ENCODE measurements at places on chromosomes 5 and 9.
A peak's percentile ranks its signal among the peaks of the same experiment; 100 is the strongest.

DNA sequence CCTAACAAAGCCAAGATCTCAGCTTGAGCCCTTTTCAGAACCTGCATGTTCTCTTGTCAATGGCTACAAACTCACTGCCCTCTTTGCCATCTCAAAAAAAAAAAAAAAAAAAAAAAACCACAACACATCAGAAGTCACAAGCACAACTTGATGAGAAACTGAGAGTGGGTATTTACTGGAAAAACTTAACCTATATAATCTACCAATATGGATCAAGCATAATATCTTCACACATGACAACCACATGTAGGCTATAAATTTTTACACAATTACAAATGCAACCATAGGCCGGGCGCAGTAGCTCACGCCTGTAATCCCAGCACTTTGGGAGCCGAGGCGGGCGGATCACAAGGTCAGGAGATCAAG lies 9.0 kb downstream of the MTMR12 start:
- DNase-seq, result no peak

GRCh38 chr5:39566891-39567290 lies 142.1 kb upstream of the DAB2 start:
- DNase-seq, result no peak

DNA sequence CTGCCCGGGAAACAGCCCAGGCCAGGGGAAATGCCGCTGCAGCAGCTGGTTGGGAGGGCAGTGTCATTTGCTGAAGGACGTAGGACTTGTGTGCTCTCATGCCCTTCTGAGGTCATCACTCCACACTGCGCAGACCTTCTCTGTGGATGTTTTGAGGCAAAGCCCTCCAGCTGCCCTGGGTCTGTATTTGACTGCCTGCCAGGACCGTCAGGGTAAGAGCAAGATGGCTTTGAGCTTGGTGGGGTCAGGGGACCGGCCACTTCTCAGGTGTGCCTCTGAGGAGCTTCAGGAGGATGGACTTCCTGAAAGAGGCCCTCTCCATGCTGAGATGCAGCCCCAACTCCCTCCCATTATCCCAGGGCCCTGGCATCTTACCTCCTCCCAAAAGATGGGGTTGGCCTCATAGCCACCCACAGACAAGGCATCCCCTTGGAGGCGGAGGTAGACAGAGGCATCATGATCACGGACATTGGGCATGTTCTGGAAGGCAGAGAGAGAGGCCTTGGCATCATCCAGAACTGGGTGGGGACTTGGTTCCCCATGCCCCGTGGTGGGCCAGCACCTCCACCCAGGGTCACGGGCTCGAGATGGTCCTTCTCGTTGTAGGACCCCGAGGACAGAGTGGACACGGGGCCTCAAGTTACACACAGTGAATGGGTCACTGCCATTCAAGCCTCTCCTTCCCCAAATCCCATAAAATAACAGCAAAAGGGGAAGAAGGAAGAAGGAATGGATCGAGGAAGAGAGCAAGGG lies 19.4 kb downstream of the SARDH start:
- no peak for DNase-seq

DNA sequence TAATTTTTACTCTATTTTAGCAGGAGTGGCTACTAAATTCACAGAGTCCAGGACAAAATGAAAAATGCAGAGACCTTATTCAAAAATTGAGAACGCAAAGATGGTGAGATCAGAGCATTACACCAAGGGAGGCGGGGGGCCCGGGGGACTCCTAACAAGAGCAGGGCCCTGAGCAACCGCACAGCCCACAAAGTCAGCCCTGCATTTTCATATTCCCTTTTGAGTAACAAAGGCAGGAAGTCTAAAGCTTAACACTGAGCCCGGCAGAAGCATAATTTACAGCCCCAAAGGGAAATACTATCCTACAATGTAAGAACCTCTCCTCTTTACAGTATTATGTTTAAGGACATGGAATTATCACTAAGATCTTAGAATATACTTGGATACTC lies 69.4 kb downstream of the TLE1 start:
- no peak for DNase-seq

- DNase-seq, result no peak
Measured at GRCh38 chr5:6135977-6136376, 242.4 kb downstream of the MED10 start.

DNA sequence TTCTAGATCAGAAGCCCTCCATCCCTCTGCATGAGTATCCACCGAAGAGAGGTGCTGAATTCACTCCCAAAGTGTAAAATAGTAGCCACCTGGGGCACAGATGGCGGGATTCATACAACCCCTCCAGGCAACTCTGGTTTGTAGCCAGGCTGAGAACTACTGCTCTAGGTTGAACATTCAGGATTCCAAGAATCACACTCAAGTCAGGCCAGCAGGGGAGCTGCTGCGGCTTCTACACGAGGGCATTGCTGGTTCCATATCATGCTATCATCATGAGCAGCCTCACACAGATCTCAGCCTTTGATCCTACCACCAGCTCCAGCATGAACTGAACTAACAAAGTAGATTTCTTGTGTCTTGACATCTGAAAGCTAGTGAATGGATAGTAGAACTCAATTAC lies 367.9 kb downstream of the DIRAS2 start:
- DNase-seq, result peak; percentile 24

GRCh38 chr5:135323227-135323626 lies 75.8 kb downstream of the MACROH2A1 start:
- DNase-seq, result no peak

DNA sequence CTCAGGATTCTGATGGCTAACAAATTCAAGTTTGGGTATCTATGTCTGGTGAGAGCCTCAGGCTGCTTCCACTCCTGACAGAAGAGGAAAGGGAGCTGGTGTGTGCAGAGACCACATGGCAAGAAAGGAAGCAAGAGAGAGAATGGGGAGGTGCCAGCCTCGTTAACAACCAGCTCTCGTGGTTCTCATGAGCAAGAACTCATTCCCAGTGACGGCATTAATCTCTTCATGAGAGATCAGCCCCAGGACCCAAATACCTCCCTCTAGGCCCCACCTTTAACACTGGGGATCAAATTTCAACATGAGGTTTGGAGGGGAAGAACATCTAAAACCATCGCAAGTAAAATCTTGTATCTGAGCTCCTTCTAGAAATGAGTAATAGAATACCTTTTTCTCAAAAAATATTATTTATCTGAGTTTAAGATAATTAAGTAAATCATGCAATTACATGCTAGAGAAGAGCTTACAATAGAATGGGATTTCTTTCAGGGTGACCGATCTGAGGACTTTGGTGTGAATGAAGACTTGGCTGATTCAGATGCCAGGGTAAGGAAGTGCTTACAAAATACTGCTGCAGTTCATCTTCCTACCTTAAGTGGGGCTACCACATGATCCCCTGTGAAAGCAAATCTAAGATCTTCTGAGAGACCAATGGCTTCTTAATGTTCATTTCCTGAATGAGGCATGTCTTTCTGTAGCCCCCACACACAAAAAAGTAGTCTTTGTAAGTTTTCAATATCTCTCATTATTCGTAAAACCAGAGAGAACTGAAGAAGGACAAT lies 11.5 kb downstream of the ANXA1 start:
- DNase-seq, result no peak

DNA sequence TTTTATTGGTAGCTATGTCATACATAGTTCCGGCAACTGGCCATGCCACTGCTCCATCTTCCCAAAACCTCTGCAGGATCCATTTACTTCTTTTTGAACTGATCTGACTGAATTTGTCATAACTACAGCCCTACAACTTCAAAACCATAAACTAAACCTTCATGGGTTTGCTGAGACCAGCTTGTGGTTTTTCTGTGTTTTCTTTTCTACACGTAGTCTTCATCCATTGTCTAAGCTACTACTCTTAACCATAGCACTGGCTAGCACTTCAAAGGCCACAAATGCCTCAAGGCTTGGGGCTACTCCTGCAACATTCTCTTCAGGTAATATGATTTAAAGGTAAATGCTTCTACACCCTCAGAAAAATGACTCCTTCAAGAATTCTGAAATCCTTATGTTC lies 9.0 kb upstream of the KIF2A start:
- DNase-seq, result no peak

DNA sequence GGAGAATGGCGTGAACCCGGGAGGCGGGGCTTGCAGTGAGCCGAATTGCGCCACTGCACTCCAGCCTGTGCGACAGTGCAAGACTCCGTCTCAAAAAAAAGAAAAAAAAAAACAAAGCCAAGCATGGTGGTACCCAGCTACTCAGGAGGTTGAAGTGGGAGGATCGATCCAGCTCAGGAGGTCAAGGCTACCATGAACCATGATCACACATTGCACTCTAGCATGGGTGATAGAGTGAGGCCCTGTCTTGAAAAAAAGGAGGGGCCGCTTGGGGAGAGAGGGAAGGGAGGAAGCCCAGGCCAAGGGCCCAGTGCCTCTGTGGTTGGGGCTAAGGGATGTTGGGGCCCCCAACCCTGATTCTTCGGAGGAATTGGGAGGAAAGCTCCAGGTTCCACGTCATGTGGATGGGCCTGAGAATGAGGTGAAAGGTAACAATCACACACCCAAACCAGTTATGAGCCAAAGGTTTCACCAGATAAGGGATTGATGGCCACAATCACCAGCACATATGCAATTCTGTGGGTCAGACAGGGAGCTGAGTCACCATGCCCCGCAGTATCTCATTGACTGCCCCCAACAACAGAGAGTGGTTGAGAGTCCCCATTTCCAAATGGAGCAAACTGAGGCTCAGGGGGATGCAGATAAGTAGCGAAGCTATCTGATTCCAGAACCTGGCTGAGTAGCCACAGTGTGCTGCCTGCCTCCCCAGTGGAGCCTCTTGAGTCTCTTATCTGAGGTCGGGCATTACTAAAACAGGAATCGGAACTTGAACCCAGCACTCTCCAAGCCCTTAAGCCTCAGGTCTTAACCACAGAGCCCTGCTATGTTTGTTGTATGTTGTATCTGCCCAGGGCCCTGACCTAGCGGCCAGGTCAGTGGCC lies 20.5 kb downstream of the SWI5 start:
- no peak for DNase-seq

- no peak for DNase-seq
Measured at GRCh38 chr5:139461698-139462097, 845 bp downstream of the ECSCR start.

GRCh38 chr5:69416180-69416579 lies 1.3 kb downstream of the MARVELD2 start:
- peak; percentile 5 for DNase-seq

DNA sequence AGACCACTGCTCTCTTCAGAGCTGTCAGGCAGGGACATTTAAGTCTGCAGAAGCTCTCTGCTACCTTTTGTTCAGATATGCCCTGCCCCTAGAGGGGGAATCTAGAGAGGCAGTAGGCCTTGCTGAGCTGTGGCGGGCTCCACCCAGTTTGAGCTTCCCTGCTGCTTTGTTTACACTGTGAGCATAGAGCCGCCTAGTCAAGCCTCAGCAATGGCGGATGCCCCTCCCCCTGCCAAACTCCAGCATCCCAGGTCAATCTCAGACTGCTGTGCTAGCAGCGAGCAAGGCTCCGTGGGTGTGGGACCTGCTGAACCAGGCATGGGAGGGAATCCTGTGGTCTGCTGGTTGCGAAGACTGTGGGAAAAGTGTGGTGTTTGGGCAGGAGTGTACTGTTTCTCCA lies 59.9 kb downstream of the CAVIN4 start:
- peak; percentile 21 for DNase-seq

DNA sequence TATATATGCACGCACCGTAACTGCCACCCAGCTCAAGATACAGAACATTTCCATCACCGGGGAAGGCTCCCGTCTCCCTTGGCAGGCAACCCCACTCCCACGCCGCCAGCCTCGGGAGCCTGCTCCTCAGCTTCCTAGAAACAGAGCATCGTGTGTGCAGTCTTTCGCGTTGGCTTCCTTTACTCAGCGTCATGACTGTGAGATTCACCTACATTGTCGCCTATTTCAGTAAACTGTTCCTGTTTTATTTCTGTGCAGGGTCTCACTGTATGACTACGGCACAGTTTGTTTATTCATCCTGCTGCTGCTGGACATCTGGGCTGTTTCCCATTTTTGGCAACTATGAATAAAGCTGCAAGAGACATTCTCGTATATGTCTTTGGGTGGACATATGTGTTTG lies 90.7 kb downstream of the STK10 start:
- DNase-seq, result no peak

DNA sequence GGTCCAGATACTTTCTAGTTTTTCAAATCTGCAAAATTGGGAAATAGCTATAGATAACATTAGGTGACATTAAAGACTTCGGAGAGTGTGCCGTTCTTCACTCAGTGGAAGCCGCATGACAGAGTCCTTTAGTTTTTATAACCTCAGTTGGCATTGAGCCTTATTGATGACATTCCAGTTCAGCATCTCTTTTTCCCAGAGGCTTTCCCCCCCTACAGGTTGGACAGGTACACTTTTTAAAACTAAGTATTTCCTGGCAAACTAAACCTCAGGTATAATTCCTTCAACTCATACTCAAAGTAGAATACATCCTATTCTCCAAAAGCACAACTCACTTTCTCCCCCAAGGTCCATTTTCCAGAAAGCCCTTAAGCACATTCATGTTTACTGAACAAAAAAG lies 58.7 kb downstream of the SLC46A2 start:
- DNase-seq, result no peak

GRCh38 chr5:133396814-133397213 lies 215.5 kb downstream of the FSTL4 start:
- no peak for DNase-seq

DNA sequence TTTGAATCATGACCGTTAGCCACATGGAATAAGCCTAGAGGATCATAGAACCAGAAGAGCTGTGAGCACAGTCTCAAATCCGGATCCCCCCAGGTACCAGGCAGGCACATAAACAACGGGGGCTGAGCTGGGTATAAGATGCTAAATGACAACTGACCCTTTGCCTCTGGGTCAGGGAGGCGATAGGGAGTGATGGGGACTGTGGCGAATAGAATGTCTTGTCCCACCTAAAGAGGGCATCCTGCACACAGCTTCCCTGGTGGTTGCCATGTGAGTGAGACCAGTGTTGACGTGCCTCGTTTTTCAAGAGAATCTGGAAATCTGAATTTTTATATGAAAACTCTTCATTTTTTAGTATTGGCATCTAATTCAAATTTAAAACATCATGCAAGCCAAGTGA lies 33.6 kb downstream of the SLC6A7 start:
- no peak for DNase-seq

DNA sequence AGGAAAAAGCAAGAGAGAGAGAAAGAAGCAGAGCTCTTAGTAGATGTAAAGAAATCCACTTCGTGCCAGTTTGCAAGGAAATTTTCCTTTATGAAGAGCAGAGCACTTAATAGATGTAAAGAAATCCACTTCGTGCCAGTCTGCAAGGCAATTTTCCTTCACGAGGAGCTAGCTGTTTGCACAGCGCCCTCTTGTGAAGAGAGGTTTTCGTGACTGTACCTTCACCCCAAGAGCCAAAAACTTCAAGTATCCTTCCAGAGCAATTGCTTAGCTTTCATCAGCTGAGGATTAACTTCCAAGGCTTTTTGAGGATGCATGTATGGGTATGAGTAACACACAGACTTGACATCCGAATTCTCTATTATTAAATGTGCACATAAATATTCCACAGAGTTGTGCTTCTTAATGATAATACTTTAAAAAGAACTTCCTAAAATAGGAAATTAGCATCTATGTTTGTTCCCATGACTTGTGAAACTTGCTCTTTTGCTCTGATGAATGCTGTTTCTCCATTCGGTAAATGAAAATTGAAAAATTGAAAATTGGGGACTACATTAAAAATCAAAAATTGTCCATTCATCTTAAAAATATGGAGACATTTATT lies 525.6 kb downstream of the PDE4D start:
- peak; percentile 0 for DNase-seq

- no peak for DNase-seq
Measured at GRCh38 chr5:53777864-53778618, 217.6 kb downstream of the NDUFS4 start.

Data from NCI-H2171 treated with DMSO at 0.1 percent for 48 hours (cell line).